ENCODE measurements at places on chromosomes 6 and 20. TPM values are rescaled to one million over a fixed set of nuclear protein-coding genes. Genes with fewer than 3 reads are reported as not detected.

DNA sequence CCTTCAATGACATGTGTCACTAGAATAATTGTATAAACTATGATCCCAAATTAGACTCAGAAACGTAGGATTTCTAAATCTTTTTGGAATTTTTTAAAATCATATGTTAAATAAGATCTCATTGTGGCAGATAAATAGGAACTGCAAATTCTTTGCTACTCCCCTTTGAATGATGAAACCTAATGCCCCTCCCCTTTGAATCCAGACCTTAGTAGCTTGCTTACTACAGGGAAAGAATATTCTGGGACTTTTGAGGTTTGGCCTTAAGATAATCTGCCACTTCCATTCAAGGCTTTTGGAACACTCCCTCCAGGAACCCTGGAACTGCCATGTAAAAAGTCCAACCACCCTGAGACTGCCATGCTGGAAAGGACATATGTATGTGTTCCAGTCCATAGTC, 7.1 kb downstream of the TDP2 start:
- no peak for DNase-seq

- DNase-seq, result no peak
These were observed 30.3 kb downstream of the LAMA4 start for GRCh38 chr6:112224088-112224487.

DNA sequence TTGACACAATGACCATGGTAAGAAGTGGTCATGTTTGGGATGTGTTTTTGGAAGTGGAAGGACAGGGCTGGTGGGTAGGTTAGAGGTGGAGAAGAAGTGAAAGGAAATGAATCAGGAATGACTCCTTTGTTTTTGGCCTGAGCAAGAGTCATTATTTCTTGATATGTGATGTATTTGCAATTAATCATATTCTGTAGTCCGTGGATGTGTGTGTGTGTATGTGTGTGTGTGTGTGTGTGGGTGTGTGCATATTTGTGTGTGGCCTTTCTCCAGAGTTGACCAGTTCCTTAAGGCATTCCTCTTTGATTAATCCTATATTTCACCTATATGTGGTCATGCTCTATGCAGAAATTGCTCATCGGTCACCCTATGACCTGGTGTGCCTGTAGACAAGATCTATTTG, 130.7 kb downstream of the UTRN start:
- DNase-seq, result no peak

GRCh38 chr20:18613553-18613952, 25.7 kb downstream of the DTD1 start:
- no peak for DNase-seq

DNA sequence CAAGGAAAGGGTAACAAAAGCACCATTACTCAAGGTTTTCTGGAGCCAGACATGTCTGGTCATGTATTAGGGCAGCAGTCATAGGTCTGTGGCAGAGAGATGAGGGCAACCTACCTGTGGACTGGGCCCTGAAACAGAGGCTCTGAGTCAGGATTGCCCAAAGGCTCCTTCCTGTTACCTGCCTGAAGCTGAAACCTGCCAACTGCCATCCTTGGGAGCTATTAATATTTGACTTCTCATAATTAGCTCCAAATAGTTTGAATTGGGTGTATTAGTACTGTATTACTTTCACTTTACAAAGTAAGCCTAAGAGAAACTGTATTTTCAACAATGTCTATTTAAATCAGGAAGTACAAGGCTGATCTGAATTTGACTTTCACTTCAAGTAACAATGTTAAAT, 72.0 kb upstream of the TBX18 start:
- no peak for DNase-seq

GRCh38 chr20:38859070-38859690, 53.7 kb downstream of the PPP1R16B start:
- DNase-seq, result no peak

GRCh38 chr6:49205526-49205925, 257.5 kb downstream of the MMUT start:
- no peak for DNase-seq

The WFDC2 gene
- 146 TPM for total RNA-seq

The LRP11 gene
- total RNA-seq, result 36.8 TPM

- peak; percentile 71 for DNase-seq
These were observed 4.5 kb upstream of the RAB44 start for GRCh38 chr6:36692861-36693702.

DNA sequence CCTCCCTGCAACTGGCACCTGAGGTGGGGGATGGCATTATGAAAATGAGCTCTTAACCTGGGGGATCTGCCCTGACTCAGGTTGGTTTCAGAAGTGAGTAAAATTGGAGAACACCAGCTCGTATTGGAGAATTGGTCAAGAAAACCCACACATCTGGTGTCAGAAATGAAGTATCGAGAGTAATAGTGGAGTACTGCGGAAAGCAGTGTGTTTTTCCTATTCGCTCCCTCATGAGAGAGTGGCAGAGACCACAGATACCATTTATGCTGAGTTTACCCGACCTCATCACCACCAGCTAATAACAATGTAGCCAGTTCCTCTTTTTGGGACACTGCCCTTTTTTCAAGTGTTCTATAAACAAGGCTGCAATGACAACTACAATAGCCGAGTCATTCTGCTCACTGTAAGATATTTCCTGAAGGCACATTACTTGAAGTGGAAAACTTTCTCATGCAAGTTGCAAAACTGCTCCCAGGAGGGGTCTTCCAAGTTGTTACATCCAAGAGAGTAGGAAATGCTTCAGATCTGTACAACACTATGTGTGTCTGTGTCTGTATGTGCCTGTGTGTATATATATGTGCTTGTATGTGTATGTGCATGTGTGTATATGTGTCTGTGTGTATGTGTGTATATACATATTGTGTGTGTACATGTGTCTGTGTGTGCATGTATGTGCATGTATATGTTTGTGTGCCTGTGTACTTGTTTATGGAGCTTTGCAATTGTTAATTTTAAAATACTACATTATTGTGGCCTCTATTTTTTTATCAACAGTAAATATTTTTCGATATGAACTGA, 106.0 kb upstream of the CST7 start:
- DNase-seq, result no peak

GRCh38 chr6:10412461-10413261, 2.2 kb downstream of the TFAP2A start:
- no peak for DNase-seq

GRCh38 chr20:37669773-37670236, 24.0 kb upstream of the CTNNBL1 start:
- no peak for DNase-seq

The RCAN2 gene
- 4.8 TPM for total RNA-seq

The SAMD3 gene
- total RNA-seq, result 7.3 TPM

The BPIFB2 gene
- total RNA-seq, result not detected

- DNase-seq, result no peak
These were observed 140.5 kb downstream of the BTBD3 start for GRCh38 chr20:12058216-12058615.

GRCh38 chr6:159375014-159375413, 205.8 kb downstream of the FNDC1 start:
- no peak for DNase-seq

GRCh38 chr6:72787391-72788031, 165.6 kb downstream of the KCNQ5 start:
- no peak for DNase-seq

- no peak for DNase-seq
These were observed 47.8 kb downstream of the CARMIL1 start for GRCh38 chr6:25326960-25327359.

- no peak for DNase-seq
These were observed 515.1 kb upstream of the SOX4 start for GRCh38 chr6:21078497-21078896.

The SLC35B2 gene
- total RNA-seq, result 14.6 TPM

GRCh38 chr20:59005523-59006166, 1.4 kb downstream of the CTSZ start:
- DNase-seq, result no peak

The XRN2 gene
- 70.5 TPM for total RNA-seq

The OR2B3 gene
- not detected for total RNA-seq

GRCh38 chr20:20498076-20498861, 130.4 kb downstream of the INSM1 start:
- no peak for DNase-seq

The PROCR gene
- 22.8 TPM for total RNA-seq

DNA sequence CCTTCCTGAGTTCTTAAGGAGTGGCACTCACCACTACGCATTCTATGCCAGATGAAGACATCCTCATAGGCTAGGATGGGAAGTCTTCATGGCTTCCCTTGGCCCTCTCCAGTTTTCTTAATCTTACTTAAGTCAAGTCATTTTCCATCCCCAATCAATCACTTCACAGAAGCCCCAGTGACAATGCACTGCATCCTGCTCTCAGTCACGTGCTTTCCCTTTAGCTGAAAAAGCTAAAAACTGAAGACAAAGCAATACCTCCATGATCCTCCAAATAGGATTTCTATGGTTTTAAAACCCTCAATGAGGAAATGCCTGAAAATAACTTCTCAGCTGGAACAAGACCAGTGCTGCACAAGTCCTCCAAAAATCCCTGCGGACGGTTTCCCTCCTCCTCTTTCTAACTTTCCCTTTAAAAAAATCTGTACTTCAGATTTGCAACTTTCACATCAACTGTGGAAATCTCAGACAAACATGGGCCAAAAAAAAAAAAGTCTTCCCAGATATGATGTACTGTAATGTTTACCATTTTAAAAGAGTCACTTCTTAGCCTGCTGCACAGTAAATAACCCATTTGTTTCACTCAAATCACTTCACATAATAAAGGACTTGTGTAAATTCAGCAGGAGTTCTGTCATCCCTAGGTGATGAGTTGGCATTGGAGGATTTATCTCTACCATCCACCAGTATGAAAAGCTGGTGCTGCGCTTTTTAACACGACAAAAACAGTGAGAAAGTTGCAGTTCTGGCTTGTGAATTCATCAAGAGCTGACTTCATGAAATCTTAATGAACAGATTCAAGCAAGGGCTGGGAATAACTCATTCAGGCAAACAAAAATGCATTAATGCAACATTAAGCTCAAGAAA, 590.0 kb upstream of the NOX3 start:
- no peak for DNase-seq

DNA sequence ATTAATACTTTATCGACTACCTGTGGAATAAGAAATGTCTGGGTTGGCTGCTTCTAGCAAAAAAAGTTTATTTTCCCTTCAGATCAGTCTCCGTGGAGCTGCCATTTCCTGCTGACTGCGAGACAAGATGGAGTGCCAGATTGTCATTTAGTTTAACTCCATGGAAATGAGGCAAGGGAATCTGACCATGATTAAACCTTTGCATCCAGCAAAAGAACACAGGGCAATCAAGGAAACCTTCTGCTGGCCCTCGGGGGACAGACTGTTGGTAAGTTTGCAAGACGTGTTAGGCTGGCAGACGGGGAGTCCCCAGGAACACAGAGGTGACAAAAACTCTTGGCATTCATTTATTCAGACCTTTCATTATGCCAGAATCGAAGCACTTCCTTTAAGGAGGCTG, 52.2 kb upstream of the SPACA1 start:
- DNase-seq, result no peak

The SLC24A3 gene
- total RNA-seq, result 8.7 TPM

DNA sequence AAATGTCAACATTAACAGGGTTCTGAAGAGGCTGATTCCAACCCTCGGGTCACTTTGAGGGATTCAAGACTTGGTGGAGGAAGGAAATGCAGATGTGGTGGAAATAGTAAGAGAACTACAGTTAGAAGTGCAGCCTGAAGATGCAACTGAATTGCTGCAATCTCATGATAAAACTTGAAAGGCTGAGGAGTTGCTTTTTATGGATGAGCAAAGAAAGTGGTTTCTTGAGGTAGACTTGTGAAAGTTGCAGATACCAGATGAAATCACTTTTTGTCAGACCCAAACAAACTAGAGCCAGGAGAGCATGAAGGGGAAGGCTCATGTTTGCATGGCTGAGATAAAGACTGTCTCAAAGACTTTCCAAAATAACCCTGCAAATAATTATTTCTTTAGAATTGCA, 16.2 kb downstream of the ANKRD6 start:
- no peak for DNase-seq

- no peak for DNase-seq
These were observed 659 bp downstream of the TAF4 start for GRCh38 chr20:62064770-62065673.

The FOXF2 gene
- 8.1 TPM for total RNA-seq

The XKR7 gene
- 0.06 TPM for total RNA-seq

The CFB gene
- total RNA-seq, result 52.6 TPM

The MEI4 gene
- total RNA-seq, result not detected

DNA sequence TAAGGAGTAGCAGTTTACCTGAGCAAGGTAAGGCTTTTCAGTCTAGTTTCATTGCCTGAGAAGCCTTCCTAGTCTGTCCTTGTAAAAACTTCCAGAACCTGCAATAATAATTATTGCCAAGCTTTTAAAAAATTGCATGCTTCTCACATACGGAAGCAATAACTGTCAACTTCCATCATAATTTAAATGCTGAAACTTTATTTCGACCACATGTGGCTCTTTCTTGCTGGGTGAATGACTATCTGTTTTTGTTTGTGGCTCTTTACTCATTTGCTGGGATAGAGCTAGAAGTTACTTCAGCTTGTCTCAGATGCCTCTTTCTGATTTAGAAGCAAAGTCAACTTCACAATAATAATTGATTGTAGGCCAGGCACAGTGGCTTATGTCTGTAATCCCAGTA, 95.9 kb upstream of the COL21A1 start:
- no peak for DNase-seq

DNA sequence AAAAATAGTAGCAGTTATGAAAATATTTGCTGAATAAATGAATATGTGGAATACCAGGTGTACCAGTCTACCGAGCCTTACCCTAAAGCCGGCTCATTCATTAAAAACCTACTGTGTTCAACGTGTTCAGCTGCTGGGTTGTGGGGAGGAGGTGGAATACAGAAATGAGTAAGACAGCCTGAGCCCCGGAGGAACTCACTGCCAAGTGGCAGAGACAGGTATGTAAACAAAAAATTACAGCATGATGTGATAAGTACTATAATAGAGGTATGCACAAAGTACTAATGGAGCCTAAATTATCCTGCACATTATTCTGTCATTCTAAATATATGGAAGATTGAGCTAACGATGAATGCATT, 6.8 kb upstream of the ADTRP start:
- DNase-seq, result peak; percentile 37

The TMEM74B gene
- total RNA-seq, result 85.9 TPM

The PKHD1 gene
- 0.46 TPM for total RNA-seq

GRCh38 chr6:87155842-87156815, 764 bp downstream of the ZNF292 start:
- DNase-seq, result peak; percentile 85

The RNF8 gene
- 16.2 TPM for total RNA-seq

DNA sequence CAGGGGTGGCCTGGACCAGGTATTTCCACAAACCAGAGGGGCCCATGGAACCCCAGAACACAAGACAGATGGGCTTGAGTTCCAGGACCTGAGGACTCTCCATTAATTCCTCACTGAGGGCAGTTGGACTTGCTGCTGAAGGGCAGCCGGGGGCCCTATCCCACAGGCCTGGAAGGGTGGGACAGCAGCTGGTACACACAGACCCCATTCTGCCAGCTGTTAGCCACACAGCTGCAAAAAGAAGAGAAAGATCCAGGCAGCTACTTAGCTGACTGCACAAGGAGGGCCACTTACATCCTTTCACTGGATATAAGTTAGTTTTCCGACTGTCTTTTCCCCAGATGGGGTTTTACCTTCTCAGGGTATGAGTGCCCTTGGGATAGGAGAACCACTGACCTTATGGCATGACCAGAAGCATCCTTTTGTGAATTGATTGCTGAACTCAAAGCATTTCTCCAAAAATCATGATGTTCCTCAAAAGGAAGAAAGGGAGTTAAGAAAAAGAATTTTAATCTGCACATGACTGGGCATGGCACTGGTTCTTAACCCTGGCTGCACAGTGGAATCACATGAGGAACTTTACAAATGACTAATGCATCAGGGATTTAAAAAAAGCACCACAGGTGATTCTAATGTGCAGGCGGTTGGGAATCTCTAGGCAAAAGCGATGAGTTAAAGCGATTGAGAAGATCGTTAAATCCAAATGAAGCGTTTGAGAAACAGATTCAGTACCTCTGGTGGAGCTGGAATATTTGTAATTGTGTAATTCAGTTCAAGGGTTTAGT, 199.4 kb downstream of the TFAP2A start:
- DNase-seq, result no peak

The MICB gene
- total RNA-seq, result 4.9 TPM

Measured in upper lobe of left lung (tissue), 6 donors.